Cerebellar cortex (tissue), 1 donor: ENCODE measurements at places on chromosomes 4 and X.

GRCh38 chr4:10205223-10205622 lies 88.6 kb upstream of the WDR1 start:
- DNase-seq = no peak

DNA sequence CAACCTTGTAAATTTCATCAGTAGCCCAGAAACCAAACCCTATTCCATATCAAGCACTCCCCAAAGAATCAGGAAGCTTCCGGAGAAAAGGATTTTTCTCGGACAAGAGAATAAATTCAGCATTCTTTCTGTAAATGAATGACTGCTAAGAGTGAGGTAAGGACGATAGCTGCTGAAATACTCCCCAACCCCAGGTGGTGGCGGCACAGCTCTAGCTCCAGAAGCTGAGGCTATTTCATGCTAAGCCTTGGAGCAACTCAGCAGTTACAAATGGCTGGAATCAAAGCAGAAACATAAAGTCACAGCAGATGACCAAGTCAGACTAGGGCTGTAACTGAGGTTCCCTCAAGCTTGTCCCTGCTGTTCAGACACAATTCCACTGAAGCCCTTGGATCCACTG lies 13.9 kb upstream of the PCDH19 start:
- no peak for DNase-seq

DNA sequence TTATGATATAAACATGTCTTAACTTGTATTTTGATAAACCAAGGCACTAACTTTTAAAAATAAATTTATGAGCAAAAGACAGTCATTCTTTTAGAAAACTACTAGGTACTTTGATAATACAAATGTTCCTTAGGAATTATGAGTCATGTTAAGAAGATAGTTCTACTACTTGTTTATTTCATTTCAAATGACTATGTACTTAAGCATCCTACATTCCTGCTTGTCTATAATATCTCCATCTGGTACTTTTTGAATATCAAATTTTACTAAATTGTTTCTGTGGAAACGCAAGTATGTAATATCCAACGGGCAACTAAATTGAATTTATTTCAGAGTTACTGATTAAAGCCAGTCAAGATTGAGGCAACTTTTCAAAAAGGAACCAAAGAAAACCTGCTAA lies 61.8 kb downstream of the CAMK2D start:
- no peak for DNase-seq

GRCh38 chr4:137274404-137274803 lies 257.9 kb downstream of the PCDH18 start:
- DNase-seq = no peak

DNA sequence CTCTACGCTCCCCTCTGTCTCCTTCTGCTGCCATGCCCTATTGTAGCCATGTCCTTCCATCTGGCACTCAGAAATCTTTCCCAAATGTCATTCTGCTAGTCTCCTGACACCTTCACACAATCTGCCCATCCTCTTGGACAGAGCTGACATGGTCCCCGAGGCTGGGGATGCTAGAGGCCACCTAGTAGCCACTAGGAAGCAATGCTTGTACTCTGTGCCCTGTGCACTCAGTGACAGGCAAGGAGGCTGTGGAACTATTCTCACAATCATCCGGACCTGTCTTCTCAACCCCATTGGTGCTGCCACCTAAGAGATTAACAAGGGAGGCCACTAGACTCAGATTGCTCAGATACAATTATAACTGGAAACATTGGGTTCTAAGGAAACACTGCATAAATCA lies 112.6 kb upstream of the TMEM164 start:
- DNase-seq = peak; percentile 14

DNA sequence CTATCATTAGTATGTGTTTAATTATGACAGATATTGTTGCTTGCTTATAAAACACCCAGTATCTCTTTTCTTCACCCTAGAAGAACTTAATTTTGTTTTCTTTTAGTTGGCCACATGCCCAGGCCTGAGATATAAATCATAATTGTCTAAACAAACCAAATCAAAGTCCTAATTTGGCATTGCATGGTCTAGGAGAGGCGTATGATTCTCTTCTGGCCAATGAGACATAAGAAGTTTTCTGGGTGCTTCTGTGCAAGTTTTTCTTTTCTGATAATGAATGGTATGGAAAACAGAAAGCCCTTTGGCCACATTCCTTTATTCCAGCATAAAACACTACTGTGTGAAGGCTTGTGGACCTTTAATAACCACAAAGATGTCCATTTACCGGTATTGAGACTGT lies 192.9 kb upstream of the CTSO start:
- DNase-seq = no peak

GRCh38 chrX:130024127-130024526 lies 41.7 kb downstream of the BCORL1 start:
- peak; percentile 11 for DNase-seq

GRCh38 chr4:105137121-105137875 lies 9.4 kb upstream of the TET2 start:
- no peak for DNase-seq

- no peak for DNase-seq
Observed at GRCh38 chrX:17682259-17682658, 55.0 kb upstream of the SCML1 start.

- DNase-seq = no peak
Observed at GRCh38 chr4:1568855-1569460, 115.2 kb downstream of the FAM53A start.

DNA sequence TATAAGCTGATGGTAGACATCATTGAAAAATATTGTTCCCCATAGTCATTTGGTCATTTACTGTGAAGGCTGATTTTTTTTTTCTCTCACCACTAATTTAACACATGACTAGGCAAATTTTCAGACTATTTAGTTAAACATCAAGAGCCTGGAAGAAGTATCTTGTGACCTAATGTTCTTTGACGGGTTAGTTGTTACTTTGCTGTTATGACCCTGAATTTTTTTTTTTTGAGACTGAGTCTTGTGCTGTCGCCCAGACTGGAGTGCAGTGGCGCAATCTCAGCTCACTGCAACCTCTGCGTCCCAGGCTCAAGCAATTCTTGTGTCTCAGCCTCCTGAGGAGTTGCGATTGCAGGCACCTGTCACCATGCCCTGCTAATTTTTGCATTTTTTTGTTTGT lies 67.0 kb downstream of the HPF1 start:
- no peak for DNase-seq
